ENCODE measurements at places on chromosomes 4 and X.
A peak's percentile ranks its signal among the peaks of the same experiment; 100 is the strongest.

- DNase-seq = no peak
Observed at GRCh38 chrX:125003746-125004446, 315.8 kb upstream of the TEX13C start.

GRCh38 chrX:79078114-79078513 is 66.4 kb upstream of the GPR174 start:
- no peak for DNase-seq

DNA sequence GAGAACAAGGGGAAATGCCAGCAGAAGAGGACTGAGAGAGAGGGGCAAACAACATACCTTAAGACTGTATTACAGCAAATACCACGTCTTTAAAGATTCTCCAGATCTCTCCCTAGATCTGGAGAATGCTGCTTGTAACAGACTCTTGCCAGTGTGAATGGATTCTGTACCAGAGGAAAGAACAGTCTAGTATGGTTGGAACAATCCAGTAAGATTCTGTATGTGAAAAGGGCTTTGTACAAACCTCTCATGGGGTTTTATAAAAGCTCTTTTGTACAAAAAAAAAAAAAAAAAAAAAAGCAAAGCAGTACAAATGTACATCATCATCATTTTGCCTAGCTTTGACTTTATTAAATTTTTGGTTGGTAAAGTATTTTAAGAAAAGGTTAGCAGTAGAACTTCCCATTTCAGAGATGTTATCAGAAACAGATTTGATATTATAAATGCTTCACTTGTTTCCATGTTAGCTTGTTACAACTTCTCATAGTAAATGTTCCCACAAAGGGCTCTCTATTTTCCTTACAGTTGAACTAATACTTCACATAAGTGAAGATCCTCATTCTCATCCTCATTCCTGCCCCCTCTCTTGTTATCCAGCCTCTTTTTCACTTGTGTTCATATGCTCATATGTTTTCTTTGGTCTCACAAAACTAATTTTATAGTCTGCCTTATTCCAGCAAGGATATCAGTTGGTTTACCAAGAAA is 144.2 kb downstream of the EDA start:
- no peak for DNase-seq

- peak; percentile 40 for DNase-seq
Observed at GRCh38 chr4:1728061-1728980, 7.0 kb downstream of the TACC3 start.

DNA sequence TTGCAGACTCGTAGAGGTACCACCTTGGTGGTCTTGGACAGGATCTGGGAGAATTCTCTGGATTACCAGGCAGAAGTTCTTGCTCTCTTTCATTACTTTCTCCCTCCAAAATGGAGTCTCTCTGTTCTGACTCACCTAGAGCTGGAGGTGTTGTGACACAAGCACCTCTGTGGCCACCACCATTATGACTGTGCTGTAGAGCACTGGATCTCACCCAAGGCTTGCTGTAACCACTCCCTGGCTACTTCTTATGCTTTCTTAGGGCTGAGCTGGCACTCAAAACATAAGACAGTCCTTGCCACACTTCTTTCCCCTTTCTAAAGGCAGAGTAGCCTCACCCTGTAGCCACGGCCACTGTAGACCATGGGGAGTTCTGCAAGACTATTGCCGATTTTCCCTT is 296.6 kb upstream of the DIPK2B start:
- DNase-seq = no peak

DNA sequence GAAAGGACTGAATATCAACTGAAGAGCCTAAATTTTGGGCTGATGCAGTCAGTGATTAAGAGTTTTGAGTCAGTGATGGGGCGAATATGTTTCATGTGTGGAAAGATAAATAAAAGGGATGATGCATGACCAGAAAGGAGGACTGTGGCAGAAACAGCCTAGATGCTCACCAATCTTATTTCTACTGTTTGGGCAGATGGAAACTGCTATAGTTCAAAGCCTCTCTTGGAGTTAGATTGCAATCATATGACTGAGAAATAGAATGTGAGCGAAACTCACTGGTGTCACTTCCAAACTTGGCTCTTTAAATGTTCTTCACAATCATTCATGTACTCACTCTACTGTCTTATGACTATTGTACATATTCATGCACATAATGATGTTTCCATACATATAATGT is 35.4 kb upstream of the YTHDC1 start:
- DNase-seq = no peak

- DNase-seq = no peak
Observed at GRCh38 chrX:123881330-123881729, 21.5 kb downstream of the XIAP start.

DNA sequence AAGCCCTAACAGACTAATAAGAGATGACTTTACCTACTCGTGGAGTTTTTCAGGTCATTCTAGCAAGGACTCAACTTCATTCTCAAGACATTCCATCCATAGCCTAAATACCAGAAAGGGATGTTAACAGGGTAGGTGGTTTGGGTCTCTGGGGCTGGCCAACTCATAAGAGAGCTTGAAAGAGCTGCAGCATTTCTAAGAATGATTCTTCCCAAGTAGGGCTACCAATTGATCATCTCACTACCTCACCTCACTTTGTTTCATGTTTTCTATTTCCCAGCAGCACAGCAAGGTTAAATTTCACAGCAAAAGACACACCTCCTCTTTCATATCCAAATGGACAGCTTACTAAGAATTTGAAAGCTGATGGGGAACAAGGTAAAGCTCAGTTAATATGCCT is 614.8 kb upstream of the DIPK2B start:
- no peak for DNase-seq

GRCh38 chr4:113682730-113683537 is 78.6 kb downstream of the CAMK2D start:
- DNase-seq = no peak

Data from D341Med (cell line).